ENCODE measurements at places on chromosomes 11 and 22.
A peak's percentile ranks its signal among the peaks of the same experiment; 100 is the strongest.

DNA sequence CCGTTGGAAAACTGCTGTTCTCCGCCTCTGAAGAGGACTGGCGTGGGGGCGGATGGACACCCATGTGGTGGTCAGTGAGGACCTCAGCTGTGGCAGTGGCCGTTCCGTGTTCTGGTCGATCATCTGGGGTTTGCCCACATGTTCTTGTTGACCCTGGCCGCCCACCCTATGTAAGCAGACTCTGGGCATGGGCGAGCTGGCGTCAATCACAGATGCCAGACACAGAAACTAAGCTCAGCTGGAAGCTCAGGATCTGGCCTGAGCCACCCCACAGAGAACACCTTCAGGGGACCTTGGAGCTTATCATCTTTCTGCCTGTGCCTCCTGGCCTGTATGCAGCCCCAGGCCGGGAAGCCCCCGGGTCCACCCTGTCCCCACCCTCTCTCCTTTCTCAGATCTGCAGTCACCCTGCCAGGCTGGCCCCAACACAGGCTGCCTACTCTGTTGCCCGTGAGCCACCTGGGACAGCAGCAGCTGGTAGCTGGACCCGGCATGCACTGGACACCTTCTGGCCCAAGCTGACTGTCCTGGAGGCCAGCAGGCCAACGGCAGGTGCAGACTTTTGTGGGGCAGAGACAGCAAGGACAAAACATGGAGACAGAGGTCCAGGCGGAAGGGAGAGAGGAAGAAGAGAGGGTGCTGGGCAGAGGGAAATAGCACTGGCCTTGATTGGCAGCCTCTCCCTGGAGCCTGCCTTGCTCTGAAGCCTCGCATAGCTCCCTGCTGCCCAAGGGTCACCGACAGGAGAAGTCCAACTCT is 91.5 kb downstream of the PHF21B start:
- no peak for DNase-seq

- peak; percentile 53 for DNase-seq
Measured at GRCh38 chr22:50209893-50210292, 9.1 kb downstream of the SELENOO start.

- peak; percentile 29 for DNase-seq
Measured at GRCh38 chr11:34380696-34381095, 22.9 kb upstream of the ABTB2 start.

GRCh38 chr11:71449596-71449995 is 1.4 kb upstream of the DHCR7 start:
- no peak for DNase-seq

DNA sequence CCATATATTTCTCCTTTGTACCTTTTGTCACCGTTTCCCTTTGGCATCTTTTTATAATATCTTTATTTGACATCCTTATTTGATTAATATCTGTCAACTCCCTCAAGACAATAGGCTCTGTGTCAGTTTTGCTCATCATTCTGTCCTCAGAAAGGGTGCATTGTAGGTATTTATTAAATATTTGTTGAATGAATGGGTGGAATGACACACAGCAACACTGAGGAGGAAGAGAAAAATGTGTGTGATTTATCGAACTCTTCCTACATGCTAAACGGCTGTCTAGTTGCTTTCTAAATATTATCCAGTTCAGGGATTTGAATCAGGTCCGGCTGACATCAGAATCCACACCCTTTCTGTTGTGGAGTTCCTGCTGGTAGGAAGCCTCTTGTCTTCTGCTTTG is 98.2 kb downstream of the NAV2 start:
- no peak for DNase-seq

DNA sequence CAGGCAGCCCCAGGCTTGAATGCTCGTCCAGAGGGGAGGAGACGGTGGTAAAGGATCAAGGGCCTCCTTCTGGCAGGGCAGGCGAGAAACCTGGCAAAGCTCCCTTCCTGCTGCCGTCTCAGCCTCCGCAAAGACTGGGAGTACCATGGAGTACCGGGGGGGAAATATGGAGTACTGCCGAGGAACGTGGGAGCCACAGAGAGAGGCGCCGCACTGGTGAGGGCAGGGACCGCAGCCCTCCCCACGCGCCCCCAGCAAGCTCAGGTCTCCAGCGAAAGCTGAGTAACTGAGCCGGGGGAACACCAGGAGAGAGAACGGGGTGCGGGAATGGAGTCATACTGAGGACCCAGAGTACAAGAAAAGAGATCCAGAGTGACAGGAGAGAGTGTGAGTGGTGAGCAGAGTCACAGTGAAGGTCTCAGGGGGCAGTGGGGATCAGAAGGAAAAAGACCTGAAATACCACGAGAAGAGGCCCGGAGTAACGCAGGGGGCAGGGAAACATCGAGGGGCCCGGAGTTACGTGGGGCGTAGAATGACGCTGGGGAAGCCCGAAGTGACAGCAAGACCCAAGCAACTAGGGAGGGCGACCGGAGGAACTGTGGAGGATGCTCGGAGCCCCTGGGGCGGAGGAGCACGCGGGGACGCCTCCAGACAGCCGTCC is 740 bp downstream of the EML3 start:
- no peak for DNase-seq

GRCh38 chr11:72546866-72547265 is 112.5 kb upstream of the CLPB start:
- DNase-seq, result no peak

GRCh38 chr11:102830001-102830727 is 13.2 kb downstream of the MMP3 start:
- DNase-seq, result no peak

GRCh38 chr11:2380807-2381350 is 3.8 kb downstream of the CD81 start:
- DNase-seq, result no peak

DNA sequence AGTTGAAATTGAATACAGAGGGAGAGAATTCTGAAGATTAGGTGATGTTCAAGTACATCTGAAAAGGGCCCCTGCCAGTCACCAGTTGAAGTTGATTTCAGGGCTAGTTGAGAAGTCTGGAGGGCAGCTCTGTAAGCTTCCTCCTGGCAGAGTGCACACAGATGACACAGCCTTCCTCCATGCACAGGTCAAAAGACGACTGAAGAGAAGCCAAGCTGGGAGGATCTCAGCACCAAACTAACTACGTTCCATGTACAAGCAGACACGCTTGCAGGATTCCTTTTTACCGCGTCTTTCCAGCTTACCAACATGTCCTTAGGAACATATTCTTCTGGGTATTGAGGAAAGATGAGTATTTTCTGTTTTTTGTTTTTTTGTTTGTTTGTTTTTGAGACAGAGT is 7.9 kb downstream of the BARX2 start:
- DNase-seq, result no peak

- DNase-seq, result no peak
Measured at GRCh38 chr11:64044730-64045393, 9.1 kb downstream of the FLRT1 start.

GRCh38 chr11:3227568-3228444 is 4.4 kb downstream of the MRGPRE start:
- DNase-seq, result no peak

DNA sequence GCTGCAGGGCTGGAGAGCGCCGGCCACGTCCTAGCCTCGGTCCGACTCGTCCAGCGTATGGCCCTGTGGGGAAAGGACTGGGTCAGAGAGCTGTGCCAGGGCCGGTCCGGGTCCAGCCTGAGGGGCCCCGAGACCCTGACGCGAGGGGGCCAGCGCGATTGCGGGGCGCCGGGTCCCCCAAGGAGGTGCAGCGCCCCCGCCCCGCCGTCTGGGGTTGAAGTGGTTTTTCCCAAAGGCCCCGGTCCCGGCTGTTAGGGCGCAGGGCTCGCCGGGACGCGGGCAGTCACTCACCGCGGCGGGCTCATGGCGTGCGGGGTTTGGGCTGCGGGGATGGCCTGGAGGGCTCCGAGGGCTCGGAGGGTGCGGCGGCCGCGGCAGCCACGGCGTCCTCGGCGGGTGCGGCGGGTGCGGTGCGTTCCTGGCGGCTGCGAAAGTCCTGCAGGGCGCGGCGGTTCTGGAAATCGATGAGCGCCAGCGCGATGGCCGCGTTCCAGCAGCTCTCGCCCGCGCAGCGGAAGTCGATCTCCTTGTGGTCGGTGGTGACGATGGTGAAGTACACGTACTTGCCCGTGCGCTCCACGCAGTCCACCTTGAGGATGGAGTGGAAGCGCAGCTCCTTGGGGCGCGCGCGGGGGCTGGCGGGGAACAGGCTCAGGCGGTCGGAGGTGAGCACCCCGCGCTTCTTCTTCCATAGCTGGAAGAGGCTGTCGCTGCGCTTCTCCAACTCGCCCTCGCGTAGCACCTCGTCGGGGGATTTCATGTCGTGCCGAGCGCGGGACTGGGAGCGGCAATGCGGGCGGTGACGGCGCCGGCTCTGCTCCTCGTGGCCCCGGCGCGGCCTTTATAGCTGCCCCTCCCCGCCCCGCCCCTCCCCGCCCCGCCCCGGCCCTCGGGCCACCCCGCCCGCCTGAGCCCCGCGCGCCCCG is at the start of gene PHLDA2:
Gene PHLDA2 (minus strand): TSS at position 816 of the 926 bp plus-strand sequence. CDS start 56 bp downstream, at position 760.
- peak; percentile 46 for DNase-seq

GRCh38 chr22:24053481-24054226 is 42.5 kb downstream of the CABIN1 start:
- DNase-seq, result no peak

GRCh38 chr11:114553642-114554041 is 6.0 kb downstream of the NXPE1 start:
- DNase-seq, result no peak

DNA sequence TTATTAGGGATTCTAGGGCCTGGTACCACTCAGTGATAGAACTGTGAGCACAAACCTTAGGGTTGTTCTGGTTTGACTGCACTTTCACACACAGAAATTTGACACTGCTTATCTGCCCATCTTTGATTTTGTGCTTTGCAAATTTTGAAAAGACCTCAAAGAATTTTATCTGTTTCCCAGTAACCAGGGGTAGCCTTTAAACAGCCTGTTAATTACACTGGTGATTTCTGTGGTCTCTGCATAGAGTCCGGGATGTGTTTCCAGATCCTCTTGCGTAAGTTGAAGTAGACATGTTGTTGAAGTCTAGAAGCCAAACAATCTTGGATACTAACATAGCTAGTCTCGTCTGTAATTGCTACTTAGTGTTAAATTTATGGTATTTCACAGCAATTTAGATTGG is 75.3 kb downstream of the C22orf31 start:
- no peak for DNase-seq

- DNase-seq, result no peak
Measured at GRCh38 chr22:20283674-20284066, 15.6 kb upstream of the RTN4R start.

GRCh38 chr22:29842740-29843139 is 4.7 kb upstream of the ASCC2 start:
- DNase-seq, result peak; percentile 34

DNA sequence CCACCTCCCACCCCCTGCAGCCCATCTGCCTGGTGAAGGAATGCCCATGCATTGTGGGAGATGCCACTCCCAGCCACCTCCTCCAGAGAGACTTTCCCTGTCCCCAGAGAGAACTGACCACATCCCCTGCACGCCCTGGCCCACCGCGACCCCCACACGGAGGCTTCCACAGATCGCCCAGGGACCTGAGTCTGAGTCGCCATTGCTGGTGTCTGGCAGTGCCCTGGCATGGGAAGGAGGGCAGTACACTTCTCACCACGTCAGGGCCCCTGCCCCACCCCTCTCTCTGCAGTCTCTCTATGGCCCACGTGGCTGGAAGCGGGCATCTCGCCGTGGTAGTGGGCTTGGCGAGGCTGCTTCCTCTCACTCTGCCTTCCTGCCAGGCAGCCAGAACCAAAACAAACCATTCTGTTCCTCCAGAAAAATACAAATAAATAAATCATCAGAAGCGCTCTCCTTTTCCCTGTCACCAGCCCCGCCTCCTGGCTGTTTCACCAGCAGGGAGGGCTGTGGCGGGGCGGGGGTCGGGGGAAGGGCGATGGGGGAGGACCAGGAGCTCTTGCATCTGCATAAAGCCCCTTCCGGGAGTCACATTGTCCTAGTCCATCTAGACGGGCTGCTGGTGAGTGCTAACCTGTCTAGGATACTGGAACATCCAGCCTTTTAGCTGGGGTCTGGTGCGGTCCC is 20.9 kb downstream of the SHISAL1 start:
- no peak for DNase-seq

DNA sequence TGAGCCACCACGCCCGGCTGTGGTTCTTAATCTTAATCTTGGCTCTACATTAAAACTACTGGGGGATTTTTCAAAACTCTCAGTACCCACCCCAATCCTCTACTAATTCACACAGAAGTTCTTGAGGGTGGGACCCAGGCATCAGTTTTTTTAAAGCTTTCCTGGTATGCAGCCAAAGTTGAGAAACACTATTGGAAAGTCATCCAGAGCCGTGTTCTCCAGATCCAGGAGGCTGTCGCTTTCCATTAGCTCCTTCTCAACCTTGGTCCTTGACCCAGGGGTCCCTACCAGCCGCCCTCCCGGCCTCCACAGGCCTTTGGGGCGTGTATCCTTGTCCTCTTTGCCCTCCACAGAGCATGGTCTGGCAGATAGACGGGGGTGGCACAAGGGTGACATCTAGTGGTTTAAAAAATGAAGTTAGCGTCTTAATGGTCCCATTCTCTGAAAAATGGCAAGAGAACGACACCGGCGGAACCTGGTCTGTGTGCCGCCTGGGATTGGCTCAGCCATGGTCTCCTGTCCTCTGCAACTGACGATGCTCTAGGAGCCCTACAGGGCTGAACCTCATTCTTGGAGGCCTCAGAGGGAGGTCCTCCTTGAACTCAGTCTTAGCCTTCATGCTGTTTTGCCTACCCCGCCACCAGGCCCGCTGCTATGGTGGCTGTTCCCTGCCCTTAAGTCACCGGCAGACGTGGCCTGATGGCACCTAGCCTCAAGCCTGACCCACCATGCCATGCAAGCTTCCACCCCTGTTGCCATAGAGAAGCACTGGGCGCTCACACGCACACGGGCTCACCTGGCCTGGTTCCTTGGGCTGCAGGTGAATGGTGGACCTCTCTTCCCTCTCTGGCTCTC is 152.0 kb upstream of the SYN3 start:
- peak; percentile 8 for DNase-seq

DNA sequence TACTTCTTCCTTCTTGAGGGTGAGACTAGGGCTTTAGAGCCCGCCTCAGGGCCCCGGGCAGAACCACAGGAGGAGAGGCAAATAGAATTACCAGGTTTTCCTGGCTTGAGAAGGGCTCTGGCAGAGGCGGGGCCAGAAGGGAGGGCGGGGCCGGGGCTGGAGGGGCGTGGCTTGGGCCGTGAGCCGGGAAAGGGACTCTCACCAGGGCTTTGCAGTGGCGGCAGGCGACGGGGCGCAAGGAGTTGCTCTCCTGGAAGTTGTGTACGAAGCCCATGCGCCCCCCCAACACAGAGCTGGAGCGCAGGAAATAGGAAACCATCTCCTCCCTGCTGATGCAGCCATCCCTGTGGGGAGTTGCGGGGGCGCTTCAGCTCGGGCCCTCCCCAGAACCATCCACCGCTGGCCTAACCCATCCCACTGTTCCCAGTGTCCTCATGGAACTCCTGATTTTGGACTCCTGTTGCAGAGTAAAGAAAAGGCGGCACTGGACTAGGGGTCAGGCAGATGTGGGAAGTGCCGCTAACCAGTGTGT is 6.9 kb upstream of the NRXN2 start:
- no peak for DNase-seq

DNA sequence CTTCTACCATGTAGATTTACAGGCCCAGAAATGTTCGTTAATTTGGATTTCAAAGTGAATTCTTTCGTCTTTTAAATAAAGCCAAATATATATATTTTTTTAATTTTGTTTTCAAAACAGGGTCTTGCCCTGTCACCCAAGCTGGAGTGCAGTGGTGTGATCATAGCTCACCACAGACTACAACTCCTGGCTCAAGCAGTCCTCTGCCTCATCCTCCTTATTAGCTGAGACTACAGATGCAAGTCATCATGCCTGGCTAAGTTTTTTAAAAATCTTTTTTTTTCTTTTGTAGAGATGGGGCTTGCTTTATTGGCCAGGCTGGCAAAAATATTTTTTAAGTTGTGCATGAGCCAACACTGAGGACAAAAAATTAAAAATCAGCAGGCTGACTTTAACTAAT is 5.0 kb upstream of the LMO2 start:
- no peak for DNase-seq

GRCh38 chr11:86523738-86524619 is 148.4 kb downstream of the ME3 start:
- DNase-seq, result peak; percentile 81

Data from HTR-8/SVneo (cell line).